ENCODE measurements at places on chromosomes 6 and 20. TPM values are rescaled to one million over a fixed set of nuclear protein-coding genes. Genes with fewer than 3 reads are reported as not detected.
A peak's percentile ranks its signal among the peaks of the same experiment; 100 is the strongest.

The PEX7 gene
- total RNA-seq, result 4.1 TPM

The TRERF1 gene
- 20.3 TPM for total RNA-seq

The ME1 gene
- not detected for total RNA-seq

The NFATC2 gene
- total RNA-seq, result 68.8 TPM

GRCh38 chr6:111482188-111482958 is 645 bp downstream of the REV3L start:
- DNase-seq, result peak; percentile 61

DNA sequence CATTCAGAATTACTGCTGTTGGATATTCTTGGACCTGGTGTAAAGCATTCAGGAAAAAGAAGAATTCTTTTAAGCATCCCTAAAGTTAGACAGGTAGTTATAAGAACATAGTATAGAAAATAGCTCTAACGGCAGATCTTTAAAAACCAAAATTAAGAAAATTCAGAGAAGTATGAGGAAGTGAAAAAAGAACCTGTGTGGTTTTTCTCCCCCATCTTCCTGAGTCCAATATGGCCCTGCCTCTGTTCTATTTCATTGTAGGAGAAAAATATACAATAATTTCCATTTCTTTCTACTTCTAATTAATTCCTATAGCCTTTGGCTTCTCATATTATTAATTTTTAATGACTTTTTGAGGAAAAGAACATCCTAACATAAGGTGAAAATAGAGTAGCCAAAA is 47.1 kb downstream of the FHL5 start:
- DNase-seq, result no peak

GRCh38 chr6:106026748-106027715 is 59.1 kb upstream of the PRDM1 start:
- no peak for DNase-seq

- peak; percentile 10 for DNase-seq
Measured at GRCh38 chr20:39112178-39112743, 150.1 kb downstream of the DHX35 start.

DNA sequence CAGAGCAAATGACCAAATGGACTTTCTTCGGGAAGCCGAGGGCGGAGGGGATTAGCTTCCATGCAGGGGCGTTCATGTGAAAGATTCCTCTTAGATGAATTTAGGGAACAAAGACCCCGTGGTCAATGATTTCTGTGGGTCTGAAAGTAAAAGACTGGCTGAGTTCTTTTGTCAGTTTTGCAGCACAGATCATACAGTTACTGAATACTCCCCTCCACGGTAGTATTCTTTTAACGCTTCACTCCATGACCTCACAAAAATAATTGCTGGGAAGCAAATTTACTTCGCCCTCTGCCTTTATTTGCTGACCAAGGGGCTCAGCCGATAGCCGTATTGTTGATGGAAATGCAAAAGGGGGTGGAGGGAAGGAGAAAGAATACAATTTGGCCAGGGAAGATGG is 86.0 kb upstream of the SALL4 start:
- DNase-seq, result no peak

GRCh38 chr20:64156136-64156885 is 7.9 kb upstream of the MYT1 start:
- no peak for DNase-seq

GRCh38 chr20:16224836-16225235 is 348.4 kb downstream of the KIF16B start:
- DNase-seq, result no peak
